ENCODE measurements at places on chromosomes 2 and 18. TPM values are rescaled to one million over a fixed set of nuclear protein-coding genes. Genes with fewer than 3 reads are reported as not detected.
A peak's percentile ranks its signal among the peaks of the same experiment; 100 is the strongest.

DNA sequence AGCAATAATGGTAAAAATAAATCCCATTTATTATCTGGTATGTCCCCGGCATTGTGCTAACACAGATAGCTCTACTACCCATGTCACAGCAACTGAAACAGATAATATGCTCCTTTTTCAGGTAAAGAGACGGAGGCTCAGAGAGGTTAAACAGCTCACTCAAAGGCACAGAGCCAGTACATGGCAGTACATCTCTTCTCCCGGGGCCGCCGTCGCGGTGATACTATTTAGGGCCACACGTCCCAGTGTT, 693 bp upstream of the PDK1 start:
- no peak for DNase-seq

TMEM17 gene
- total RNA-seq, result 7.6 TPM

DNA sequence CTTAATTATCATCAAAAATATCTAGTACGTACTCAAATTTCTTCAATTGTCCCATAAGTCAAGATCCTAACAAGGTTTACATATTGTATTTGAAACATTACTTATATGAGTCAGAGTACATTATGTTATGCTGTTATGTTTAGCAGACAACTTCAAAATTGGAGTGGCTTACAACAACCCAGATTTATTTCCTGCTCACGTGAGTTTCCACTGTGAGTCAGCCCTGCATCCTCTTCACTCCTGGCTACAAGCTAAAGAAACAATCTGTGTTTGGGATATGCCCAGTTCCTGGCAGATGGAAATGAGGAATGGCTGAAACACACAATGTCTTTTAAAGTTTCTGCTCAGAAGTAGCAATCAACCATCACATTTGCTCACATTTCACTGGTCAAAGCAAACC, 31.5 kb upstream of the TANC1 start:
- no peak for DNase-seq

DNA sequence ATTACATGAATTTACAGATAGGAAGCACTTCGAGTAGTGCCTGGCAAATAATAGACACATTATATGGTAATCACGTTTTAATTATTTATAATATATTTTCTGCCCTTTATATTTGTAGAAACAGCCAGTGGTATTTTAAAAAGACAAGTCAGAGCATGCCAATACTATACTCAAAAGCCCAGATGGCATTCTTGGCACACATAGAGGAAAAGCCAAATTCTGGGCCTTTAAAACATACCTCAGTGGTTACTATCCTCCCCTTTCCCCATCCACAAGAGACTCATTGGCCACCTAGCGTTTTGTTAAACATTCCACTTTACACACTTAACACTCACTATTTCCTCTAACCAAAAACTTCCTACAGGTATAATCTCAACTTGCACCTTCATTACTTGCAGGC, 63.3 kb upstream of the ZNF804A start:
- no peak for DNase-seq

DNA sequence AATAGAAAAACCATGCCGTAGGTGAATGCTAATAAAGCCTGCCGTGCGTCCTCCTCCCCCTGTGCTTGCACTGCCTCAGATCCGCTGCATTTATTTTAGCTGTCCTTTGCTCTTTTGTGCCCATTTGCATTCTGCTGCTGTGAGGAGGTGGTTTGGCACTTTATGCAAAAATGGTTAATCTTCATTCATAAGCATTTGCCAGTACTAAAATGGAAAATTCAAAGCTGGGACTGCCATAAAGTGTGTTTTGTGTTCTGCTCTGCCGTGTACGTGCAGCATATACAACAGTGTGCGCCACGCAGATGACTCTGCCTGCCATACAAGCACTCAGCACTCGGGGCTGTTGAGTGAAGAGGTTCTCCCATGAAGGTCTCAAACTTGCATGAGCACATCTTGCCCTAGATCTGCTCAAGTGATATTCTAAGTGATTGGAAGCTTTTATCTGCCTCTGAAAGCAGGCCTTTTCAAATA, 73.6 kb downstream of the SPATS2L start:
- DNase-seq, result no peak

- no peak for DNase-seq
These were observed 47.4 kb downstream of the VWA3B start for GRCh38 chr2:98134172-98135005.

DNA sequence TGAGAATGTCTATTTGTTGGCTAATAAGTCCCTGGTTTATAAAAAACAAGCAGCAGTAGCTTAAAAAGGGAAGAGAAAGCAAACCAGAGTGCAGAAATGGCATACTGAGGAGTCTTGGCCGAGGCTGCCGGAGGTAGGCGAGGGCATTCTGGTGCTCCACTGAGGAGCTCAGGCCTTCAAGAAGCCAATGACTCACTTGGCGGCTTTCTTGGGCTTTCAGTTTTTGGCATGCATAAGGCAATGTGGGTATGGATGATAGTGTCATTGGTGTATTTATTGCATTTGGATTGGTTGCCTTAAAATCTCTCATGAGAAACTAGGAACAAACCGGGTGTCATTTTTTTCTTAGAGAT, 119.6 kb upstream of the ARL5A start:
- DNase-seq, result peak; percentile 7

DNA sequence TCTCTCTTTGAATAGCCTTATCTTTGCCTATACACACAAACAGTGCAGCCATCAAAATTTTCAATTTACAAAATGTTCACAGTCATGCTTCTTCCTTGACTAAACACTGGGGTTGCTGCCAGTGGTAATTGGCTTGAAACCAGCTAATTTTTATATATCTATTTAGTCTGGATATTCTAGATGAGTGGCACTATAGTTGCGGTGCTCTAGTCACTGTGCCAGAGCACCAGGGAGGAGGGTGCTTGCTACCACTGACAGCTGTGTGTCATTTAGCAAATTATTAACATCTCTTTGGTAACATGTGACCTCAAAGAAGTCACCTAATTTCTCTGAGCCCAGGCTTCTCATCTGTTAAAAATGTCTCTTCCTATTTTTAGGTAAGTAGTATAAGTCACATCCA, 130.4 kb downstream of the MEIS1 start:
- no peak for DNase-seq

PARD3B gene
- 7.6 TPM for total RNA-seq

GRCh38 chr18:29651122-29651680, 1391.3 kb downstream of the DSC3 start:
- no peak for DNase-seq

DNA sequence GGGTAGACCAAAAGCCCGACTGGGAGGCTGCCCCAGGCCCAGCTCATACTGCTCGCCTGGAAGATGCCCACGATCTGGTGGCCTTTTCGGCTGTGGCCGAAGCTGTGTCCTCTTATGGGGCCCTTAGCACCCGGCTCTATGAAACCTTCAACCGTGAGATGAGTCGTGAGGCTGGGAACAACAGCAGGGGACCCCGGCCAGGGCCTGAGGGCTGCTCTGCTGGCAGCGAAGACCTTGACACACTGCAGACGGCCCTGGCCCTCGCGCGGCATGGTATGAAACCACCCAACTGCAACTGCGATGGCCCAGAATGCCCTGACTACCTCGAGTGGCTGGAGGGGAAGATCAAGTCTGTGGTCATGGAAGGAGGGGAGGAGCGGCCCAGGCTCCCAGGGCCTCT, 61.7 kb downstream of the TET3 start:
- no peak for DNase-seq

DNA sequence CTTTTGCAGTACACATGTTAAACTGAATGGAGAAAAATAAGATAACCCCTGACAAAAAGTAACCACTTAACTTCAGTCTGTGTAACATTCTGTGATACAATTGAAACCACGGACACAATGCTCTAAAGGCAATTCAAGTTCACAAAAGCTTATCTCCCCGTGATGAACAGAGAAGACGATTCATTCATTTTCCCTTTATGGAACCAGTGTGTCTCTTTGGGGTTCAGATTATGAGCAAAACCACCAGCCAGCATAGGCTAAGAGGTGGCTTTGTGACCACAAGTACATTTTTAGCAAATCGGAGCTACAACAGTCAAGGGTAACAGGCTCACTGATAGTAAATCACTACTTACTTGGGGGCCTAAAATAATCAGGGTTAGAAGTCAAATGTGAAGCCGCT, 120.6 kb upstream of the SMAD7 start:
- DNase-seq, result no peak

GPR55 gene
- not detected for total RNA-seq

GRCh38 chr18:57426187-57426586, 9.0 kb upstream of the ONECUT2 start:
- DNase-seq, result no peak

DNA sequence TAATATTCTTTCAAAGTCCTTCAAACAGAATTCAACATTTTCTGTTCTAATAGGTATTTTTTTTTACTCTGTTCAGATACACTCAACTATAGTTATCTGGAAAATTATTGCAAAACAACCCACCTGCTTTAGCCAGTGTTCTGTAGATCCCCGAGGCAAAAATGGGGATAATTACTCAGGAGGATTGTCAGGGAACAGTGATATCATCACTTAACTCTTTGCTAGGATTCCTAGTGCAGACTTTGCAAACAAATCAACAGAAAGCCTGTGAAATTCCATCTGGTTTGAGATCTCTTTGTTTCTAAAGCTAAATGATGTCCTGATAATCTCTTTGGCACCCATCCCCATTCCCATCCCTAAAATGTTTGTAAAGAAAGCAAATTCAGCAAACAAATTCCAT, 413.6 kb upstream of the MEIS1 start:
- no peak for DNase-seq

DNA sequence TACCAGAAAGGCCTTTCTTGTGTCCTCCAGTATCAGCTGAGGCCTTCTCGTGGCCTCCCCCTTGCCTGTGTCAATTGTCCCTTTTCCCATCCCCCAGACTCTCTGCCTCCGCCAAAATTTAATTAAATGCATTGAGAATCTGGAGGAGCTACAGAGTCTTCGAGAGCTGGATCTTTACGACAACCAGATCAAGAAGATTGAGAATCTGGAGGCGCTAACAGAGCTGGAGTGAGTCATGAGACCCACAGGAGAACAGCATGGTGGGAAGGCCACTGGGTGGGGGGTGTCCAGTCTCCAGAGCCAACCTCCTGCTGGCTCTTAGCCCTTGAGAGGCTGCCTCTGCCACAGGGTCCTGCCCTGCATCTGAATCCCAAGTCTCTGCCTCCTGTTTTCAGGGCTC, 8.8 kb downstream of the PPP1R7 start:
- peak; percentile 28 for DNase-seq

Measured in PC-9 (cell line).